ENCODE measurements at places on chromosomes 4 and X. TPM values are rescaled to one million over a fixed set of nuclear protein-coding genes. Genes with fewer than 3 reads are reported as not detected.

DNA sequence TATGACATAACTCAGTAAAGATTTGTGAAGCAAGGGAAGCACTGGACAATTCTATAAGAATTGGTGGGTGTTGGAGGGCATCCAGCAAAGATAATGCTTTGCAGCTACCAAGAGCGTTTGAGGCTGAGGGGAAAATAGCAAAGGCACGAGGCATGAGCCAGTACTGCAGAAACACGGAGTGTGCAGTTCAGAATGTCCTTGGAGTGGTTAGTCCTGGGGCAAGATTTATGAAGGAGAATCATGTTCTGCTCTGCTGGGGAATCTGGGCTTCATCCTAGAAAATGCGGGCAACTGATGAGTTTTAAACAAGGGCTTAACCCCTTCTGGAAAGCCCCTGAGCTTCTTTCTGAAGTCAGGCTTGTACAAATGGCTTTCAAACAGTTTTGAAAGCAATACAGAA lies 452.5 kb downstream of the IL15 start:
- DNase-seq, result no peak

DNA sequence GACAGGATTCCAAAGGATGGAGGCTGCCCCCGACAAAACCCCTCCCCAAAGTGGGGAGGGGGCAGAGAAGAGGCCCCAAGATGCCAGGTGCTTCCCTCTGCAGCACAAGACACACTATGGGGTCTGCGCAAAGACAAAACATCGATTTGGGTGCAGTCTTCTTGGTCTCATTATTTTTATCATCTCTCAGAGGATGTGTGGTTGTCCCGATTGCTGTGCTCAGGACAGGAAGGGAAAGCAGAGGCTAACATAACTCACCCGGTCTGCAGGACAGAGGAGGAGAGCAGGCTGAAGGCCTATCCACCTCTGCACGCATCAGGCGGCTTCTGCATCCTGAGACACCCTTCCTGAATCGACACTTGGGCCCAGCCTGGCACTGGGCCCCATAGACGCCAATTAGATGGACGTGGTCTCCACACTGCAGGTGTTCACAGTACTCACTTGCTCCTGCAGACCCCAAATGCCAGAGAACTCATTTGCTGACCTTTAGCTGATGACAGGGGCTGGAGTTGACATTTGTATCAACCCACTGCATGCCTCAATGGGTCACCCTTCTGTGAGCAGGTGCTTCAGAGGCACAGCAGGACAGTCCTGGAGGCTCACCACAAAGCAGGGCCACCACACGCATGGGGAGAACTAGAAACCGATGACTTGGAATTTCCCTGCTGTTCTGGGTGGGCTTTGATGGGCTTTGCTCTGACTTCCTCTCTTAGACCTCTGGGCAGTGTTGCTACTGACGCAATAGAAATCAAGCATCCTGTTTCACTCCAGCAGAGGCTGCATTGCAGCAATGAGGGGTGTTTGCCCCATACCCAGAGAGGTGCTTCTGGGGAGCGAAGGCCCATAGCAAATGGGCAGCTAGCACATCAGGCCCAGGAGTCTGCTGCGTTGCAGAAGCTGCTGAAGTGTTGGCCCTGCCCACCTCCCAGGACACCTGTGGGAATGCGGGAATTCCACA lies 96.3 kb upstream of the ENPP6 start:
- no peak for DNase-seq

GRCh38 chrX:50865311-50865710 lies 45.2 kb upstream of the BMP15 start:
- no peak for DNase-seq

GRCh38 chr4:140052050-140052449 lies 101.9 kb downstream of the MAML3 start:
- no peak for DNase-seq

- DNase-seq, result no peak
Observed at GRCh38 chr4:84708406-84709135, 125.6 kb downstream of the CDS1 start.

DNA sequence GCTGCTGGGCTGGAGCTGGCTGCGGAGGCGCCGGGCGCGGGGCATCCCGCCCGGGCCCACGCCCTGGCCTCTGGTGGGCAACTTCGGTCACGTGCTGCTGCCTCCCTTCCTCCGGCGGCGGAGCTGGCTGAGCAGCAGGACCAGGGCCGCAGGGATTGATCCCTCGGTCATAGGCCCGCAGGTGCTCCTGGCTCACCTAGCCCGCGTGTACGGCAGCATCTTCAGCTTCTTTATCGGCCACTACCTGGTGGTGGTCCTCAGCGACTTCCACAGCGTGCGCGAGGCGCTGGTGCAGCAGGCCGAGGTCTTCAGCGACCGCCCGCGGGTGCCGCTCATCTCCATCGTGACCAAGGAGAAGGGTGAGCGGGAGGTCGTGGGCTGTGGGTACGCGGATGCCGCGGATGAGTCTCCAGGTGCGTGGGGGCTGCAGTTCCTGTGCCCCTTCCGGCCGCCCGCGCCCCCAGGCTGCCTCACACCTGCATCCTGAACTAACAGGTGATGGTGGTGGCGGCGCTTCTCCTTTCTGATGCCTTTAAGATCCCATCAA lies 499 bp downstream of the CYP2U1 start:
- no peak for DNase-seq

GRCh38 chrX:28398342-28398741 lies 188.9 kb upstream of the IL1RAPL1 start:
- DNase-seq, result peak; percentile 20

GRCh38 chr4:82954212-82954611 lies 53.7 kb downstream of the THAP9 start:
- DNase-seq, result no peak

GRCh38 chrX:44770121-44770520 lies 73.7 kb upstream of the DUSP21 start:
- no peak for DNase-seq

Gene RNF113A
- 15.8 TPM for total RNA-seq

Gene HSD17B13
- not detected for total RNA-seq

Gene SYN1
- total RNA-seq, result not detected

Gene GYPA
- total RNA-seq, result not detected

Gene GAGE12H
- not detected for total RNA-seq

Gene C1QTNF7
- not detected for total RNA-seq
